Activated T-cell treated with anti-CD3 and anti-CD28 coated beads for 48 hours (primary cell): ENCODE measurements at places on chromosomes 6 and 20.

GRCh38 chr6:165484178-165484889 lies 174.9 kb upstream of the C6orf118 start:
- DNase-seq: no peak

GRCh38 chr6:140039364-140039763 lies 664.9 kb upstream of the CITED2 start:
- DNase-seq: no peak

- no peak for DNase-seq
These were observed 76.0 kb upstream of the ADGRB3 start for GRCh38 chr6:68559070-68559469.

- DNase-seq: no peak
These were observed 162.8 kb downstream of the BTBD9 start for GRCh38 chr6:38476888-38477287.

DNA sequence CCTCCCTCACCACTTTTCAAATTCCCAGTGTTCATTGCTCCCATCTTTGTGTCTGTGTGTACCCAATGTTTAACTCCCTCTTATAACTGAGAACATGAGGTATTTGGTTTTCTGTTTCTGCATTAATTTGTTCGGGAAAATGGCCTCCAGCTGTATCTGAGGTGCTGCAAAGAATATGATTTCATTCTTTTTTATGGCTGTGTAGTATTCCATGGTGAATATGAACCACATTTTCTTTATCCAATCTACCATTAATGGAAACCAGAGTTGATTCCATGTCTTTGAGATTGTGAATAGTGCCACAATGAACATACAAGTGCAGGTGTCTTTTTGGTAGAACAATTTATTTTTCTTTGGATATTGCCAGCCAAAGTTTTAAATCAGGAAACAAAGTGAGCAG lies 10.4 kb downstream of the CD24 start:
- DNase-seq: no peak

DNA sequence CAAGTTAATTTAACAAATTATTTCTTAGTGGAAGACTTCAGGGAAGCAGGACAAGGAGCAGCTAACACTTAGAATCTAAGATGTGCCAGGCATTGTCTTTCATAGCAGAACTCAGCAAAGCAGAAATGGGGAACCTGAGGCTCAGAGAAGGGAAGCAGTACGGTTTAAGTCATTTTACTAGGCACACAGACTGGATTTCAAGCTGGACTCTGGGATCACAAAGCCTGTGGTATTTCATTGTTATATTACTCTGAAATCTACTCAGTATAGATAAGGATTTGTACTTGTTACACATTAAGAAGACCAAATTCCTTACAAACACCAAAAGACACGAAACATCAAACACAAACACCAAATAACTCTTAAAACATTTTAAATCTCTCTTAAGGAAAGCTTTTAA lies 199.6 kb downstream of the ISM1 start:
- DNase-seq: no peak

GRCh38 chr20:23340524-23340923 lies 10.1 kb upstream of the NXT1 start:
- no peak for DNase-seq

DNA sequence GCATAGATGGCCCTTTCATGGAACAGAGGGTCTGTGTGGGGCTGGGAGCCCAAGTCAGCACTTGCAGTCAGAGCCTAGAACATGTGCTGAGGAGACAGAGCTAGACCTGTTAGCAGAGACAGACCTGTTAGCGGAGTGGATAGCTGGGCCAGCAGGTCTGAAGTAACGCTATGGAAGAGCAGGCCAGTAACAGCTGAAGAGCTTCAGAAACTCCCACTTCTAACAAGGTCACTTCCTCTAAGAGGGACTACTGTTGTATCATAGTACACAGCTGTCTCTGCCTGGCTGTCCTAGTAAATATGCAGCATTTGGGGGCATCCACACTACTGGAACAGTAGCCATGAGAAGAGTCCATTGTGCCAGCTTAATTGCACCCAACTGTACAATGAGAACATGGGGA lies 41.2 kb upstream of the POLR1H start:
- no peak for DNase-seq

DNA sequence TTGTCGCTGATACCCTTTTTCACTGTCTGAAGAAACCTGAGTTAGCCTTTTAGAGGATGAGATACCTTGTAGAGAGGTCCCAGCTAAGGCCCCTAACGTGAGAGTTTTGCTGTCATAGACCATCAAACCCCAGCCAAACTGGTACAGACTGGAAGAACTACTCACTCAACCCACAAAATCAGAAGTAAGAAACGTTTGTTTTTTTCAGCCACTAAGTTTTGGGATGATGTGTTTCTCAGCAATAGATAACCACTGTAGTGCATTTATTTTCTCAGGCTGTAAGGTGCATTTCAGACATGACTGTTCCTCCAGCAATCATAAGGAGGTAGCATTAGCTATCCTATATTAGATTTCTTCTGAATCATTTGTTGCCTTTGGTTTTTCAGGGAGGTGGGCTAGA lies 407.3 kb upstream of the FLRT3 start:
- DNase-seq: no peak

GRCh38 chr6:90139272-90139817 lies 157.3 kb downstream of the BACH2 start:
- DNase-seq: no peak

- no peak for DNase-seq
These were observed 144.6 kb upstream of the MMS22L start for GRCh38 chr6:97427648-97428047.

- DNase-seq: no peak
These were observed 13.8 kb downstream of the TREM1 start for GRCh38 chr6:41272591-41273240.

DNA sequence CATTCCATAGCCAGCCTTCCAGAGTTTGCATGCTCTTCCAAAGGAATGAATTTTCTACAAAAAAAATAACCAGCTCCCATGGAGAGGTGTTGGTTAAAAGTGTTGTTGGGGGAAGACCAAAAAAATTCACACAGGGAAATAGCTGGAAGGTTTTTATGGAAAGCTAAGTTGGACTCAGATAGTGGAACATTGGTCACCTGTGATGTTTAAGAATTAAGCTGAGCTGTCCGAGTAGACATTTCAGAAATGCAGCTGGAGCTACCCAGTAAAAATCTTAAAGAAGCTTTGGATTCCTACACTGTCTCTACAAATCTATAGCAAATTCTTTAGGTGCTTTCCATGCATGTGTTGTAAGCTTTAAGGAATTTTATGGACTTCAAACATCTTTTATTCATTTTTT lies 155.5 kb downstream of the THBS2 start:
- DNase-seq: no peak

DNA sequence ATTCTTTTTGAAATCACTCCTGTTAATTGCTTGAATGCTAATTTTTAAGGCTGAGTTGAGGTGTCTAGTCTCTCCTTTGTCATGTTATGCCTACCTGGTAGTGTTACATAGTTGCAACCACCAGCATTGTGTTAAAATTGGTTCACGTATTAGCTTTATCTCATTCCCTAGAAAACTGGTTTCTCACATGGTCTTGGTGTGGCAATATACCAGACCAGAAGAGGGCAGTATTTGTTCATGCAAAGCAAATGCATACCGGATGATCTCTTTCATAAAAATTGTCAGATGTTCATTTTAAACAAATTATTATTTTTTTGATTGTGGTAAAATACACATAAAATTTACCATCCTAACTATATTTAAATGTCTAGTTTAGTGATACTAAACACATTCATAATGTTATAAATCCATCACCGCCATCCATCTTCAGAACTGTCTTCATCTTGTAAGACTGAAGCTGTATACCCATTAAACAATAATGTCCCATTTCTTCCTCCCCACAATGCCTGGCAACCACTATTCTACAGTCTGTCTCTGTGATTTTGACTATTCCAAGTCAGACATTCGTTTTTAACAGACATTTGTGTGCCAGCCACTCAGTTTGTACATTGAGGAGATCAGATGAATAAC lies 92.8 kb downstream of the ATRN start:
- no peak for DNase-seq
